ENCODE measurements at places on chromosomes 3 and 15. TPM values are rescaled to one million over a fixed set of nuclear protein-coding genes. Genes with fewer than 3 reads are reported as not detected.

SAMD7 gene
- total RNA-seq = not detected

ZNF445 gene
- 20.9 TPM for total RNA-seq

GRCh38 chr3:133954717-133955360, 59.2 kb upstream of the RAB6B start:
- H3K4me1 ChIP-seq = no peaks in the 10 kb centered on the region
- H3K36me3 ChIP-seq = no peaks in the 10 kb centered on the region
- no peak overlapping the region for H3K27ac ChIP-seq
- peaks cover 16% of the 10 kb centered on the region for H3K27me3 ChIP-seq
- no peak overlapping the region for H3K4me3 ChIP-seq

DNA sequence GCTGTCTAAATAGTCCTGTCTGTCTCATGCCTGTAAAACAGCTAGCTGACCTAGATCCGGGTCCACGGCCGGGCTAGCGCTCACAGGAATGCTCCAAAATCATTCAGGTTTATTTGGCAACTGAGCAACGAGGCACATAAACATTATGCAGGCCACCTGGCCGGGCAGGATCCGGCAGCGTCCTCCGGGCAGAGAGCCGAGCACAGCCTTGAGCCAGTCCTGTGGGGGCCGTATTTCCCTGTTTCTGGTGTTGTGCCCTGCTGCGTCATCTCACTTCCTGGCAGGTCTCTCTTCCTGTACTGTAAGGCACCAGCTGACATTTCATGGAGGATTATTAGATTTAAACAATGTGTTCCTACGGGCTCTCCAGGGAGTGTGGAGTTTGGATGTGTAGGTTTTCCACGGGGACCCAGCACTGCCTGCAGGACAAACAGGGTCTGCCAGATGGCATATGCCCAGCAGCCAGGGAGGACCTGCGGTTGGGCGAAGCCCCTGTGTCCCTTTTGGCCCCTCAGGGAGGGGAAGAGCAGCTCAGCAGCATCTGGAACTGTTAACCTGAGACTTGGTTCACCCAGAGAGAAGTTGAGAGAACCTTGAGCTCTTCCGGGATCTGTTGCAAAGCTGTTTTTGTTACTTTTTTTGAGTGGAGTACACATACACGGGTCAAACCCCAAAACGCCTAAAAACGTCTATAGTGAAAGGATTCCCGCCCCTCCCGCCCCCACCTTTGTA, 16.6 kb upstream of the LRRK1 start:
- peak overlapping the region; percentile 10 for H3K27ac ChIP-seq
- peak; percentile 66 for DNase-seq
- no peaks in the 10 kb centered on the region for H3K36me3 ChIP-seq
- H3K4me3 ChIP-seq = no peak overlapping the region
- H3K27me3 ChIP-seq = no peaks in the 10 kb centered on the region

ZBBX gene
- 1.3 TPM for total RNA-seq

CRYGS gene
- 2.1 TPM for total RNA-seq

TLR9 gene
- 0.25 TPM for total RNA-seq

DNA sequence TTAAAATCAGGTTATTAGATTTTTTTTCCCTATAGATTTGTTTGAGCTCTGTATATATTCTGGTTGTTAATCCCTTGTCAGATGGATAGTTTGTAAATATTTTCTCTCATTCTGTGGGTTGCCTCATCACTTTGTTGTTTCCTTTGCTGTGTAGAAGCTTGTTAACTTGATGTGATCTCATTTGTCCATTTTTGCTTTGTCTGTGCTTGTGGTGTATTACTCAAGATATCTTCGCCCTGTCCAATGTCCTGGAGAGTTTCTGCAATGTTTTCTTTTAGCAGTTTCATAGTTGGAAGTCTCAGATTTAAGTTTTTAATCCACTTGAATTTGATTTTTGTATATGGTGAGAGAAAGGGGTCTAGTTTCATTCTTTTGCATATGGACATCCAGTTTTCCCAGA, 699.1 kb downstream of the NAALADL2 start:
- no peaks in the 10 kb centered on the region for H3K4me1 ChIP-seq
- no peak for DNase-seq
- H3K36me3 ChIP-seq = no peaks in the 10 kb centered on the region
- H3K4me3 ChIP-seq = no peak overlapping the region

- H3K27ac ChIP-seq = no peak overlapping the region
- H3K4me1 ChIP-seq = no peaks in the 10 kb centered on the region
- no peak overlapping the region for H3K4me3 ChIP-seq
- H3K36me3 ChIP-seq = no peaks in the 10 kb centered on the region
- no peak for DNase-seq
- peaks cover 8% of the 10 kb centered on the region for H3K27me3 ChIP-seq
These were observed 36.7 kb upstream of the GOLGA8B start for GRCh38 chr15:34620142-34620541.

TNNC1 gene
- total RNA-seq = 12.4 TPM

CFAP20DC gene
- total RNA-seq = 0.57 TPM

DNA sequence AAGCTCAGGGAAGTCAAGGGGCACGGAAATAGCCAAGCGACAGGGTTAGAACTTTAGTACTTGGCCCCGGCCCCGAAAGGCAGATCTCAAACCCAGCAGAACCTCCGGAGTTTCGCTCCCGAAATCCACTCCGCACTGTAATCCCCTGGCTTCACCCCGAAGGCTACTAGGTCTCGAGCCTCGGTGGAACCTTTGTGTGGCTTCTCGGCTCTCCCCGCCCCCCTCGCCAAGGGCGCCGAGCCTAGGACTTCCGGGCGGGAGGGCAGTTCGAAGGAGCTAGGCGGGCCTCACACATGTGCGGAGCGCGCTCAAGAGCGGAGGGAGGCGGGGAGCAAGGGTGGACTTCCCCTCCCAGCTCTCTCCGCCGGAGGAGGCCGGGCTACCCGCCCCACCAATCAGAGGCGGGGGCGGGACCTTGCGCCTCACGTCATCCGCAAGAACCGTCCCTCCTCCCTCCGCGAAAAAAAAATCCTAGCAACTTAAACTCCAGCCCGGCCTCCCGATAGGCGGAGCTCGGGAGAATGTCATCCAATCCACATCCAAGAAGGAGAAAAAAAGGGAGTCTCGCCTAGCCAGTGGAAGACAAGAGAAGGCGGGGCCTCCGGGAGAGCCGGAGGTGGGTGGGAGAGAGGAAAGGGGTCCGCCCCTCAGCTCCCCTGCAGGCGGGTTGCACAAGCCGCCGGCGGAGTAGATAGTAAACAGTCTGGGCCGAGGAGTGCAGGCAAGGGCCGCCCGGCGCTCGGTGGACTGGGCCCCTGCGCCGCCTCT, 2.4 kb upstream of the SIN3A start:
- peaks cover 33% of the 10 kb centered on the region for H3K4me1 ChIP-seq
- peak overlapping the region; percentile 91 for H3K27ac ChIP-seq
- no peaks in the 10 kb centered on the region for H3K36me3 ChIP-seq
- DNase-seq = peak; percentile 99
- H3K4me3 ChIP-seq = peak overlapping the region; percentile 77

DNA sequence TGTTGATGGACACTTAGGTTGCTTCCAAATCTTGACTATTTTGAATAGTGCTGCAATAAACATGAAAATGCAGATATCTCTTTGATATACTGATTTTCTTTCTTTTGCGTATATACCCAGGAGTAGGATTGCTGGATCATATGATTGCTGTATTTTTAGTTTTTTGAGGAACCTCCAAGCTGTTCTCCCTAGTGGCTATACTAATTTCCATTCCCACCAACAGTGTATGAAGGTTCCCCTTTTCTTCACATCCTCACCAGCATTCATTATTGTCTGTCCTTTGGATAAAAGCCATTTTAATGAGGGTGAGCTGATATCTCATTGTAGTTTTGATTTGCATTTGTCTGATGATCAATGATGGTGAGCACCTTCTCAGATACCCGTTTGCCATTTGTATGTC, 12.5 kb downstream of the PATL2 start:
- no peaks in the 10 kb centered on the region for H3K36me3 ChIP-seq
- peaks cover 23% of the 10 kb centered on the region for H3K27me3 ChIP-seq
- DNase-seq = no peak
- H3K4me3 ChIP-seq = no peak overlapping the region
- H3K4me1 ChIP-seq = no peaks in the 10 kb centered on the region

DNA sequence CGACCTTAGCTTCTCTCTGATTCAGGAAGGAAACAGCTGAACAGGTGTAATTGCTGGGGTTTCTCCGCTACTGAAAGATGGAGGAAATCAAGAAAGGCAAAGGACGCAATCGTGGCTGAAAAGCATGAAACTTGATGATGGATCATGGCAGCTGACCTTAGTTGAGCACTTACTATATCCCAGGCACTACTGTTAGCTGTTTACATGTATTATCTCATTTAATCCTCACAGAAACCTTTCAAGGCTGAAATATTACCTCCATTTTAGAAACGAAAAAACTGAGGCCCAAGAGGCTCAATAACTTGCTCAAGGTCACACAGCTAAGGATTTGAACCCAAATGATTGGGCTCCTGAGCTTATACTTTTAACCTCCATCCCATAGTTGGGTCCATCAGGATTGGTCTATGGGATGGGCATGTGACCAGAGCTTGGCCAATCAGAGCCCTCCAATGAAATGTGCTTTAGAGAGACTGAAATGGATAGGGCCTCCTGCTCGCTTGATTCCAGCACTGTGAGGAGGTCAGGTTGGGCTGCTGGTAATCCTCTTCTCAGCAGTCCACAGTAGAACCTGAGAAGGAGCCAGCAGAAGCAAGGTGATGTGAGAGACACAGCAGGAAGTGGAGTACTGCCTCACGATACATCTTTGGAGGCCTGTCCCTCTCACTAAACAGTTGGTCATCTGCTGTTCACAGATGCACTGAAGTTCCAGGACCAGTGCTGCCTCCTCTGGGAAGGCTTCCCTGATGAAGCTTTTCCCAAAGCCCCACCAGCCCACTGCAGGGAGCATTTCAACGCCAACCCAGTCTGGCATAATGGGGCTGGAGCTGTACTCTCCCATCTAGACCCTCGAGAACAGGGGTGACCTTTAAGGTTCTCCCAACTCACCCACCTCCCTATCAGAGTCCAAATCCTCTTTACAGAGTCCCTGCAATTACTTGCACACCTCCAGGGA, 10.4 kb downstream of the CLN6 start:
- no peak overlapping the region for H3K27ac ChIP-seq
- no peaks in the 10 kb centered on the region for H3K27me3 ChIP-seq

GRCh38 chr15:97909291-97909891, 51.1 kb upstream of the ARRDC4 start:
- no peak overlapping the region for H3K4me3 ChIP-seq
- no peaks in the 10 kb centered on the region for H3K36me3 ChIP-seq
- no peak overlapping the region for H3K27ac ChIP-seq
- no peaks in the 10 kb centered on the region for H3K4me1 ChIP-seq

GRCh38 chr3:196150481-196150880, 60.7 kb downstream of the ZDHHC19 start:
- no peak overlapping the region for H3K27ac ChIP-seq
- no peak for DNase-seq
- H3K36me3 ChIP-seq = no peaks in the 10 kb centered on the region
- no peaks in the 10 kb centered on the region for H3K27me3 ChIP-seq
- H3K4me3 ChIP-seq = no peak overlapping the region

DNA sequence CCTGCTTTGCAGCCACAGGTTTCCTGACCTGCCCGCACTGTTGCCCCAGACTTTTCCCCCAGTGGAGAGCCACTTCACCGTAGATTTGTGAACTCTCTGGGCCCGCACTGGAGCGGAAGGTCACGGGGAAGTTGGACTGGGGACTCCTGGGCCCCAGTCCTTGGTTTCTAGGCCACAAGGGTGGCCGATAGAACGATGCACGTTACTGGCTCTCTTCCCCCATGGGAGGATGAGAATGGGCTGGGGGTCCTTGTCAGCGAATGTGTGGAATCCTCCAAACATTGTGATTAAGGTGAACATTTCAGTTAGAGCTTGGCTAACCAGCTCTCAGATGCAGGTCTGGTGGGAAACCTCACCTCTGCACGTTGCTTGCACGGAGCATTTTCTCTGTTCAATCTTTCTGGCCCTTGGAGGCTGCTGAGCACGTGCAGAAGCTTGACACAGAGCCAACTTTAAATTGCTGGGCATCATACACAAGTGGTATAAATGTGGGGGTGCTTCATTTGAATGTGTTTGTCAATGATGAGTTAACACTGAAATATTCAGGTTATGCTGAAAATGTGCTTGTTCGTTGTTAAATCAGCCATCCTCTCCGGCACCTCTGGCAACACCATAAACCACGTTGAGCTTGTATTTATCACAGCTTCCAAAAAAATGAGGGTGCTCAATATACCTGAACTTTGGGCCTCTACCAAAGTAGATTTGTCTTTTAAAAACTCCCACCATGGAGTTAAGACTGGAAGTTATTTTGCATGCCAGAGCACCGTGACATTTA, 976 bp downstream of the DIS3L start:
- no peaks in the 10 kb centered on the region for H3K36me3 ChIP-seq
- no peaks in the 10 kb centered on the region for H3K27me3 ChIP-seq
- H3K4me1 ChIP-seq = peaks cover 21% of the 10 kb centered on the region
- H3K4me3 ChIP-seq = peak overlapping the region; percentile 65

DNA sequence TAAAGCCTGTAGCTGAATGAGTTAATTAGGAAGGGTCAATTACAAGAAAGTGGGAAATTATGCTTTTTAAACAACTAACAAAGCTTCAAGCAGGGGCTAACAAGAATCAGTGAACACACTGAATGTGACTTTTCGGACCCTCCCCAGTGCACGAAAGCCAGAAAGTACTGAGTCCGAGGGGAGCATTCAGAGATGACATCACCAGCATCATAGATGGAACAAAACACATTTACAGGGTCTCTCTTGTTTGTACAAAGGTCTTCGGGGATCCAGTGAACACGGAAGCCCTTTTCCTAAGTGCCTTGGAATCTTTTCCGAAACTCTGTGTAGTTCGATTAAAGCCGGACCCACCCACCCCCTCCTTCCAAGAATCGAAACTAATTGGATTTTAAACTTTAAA, 829 bp downstream of the DCP1A start:
- H3K27ac ChIP-seq = peak overlapping the region; percentile 95
- peak; percentile 23 for DNase-seq
- no peaks in the 10 kb centered on the region for H3K4me1 ChIP-seq
- no peaks in the 10 kb centered on the region for H3K27me3 ChIP-seq
- H3K36me3 ChIP-seq = peaks cover 9% of the 10 kb centered on the region

DNA sequence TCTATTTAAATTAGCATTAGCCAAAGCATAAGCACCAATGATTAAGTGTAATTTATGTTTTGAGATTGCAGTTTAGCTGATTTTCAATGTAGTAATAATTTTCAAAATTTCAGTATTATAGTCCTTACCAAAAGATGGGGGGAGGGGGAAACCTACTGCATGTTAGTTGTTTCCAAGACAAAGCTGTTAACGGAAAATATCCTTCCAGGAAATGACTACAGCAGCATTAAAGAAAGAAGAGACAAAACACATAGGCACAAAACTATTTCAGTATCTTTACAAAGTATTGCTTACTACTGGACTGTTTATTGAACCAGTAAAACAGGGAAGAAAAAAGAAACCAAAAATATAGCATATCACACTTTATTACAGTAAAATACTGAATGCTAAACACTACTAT, 10.5 kb downstream of the BNIP2 start:
- no peaks in the 10 kb centered on the region for H3K4me1 ChIP-seq
- H3K36me3 ChIP-seq = peaks cover 45% of the 10 kb centered on the region
- H3K4me3 ChIP-seq = no peak overlapping the region

DNA sequence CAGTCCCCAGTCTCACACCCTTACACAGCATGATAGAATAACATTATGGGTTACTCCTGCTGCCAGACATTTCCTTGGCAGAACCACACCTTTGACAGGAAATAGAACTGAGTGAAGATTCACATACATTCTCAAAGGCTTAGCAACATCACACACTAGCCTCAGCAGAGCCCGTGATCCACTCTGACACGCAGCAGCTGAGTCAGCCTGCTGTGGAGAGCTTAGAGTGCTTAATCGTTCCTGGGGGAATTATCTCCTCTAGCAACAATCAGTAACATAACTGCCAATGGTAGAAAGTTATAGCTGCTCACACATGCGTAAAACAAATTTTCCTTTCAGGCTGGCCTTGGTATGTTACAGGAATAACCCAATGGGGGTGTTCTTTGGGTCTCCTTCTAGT, 382.1 kb downstream of the GAP43 start:
- H3K4me3 ChIP-seq = peak overlapping the region; percentile 6
- peaks cover 32% of the 10 kb centered on the region for H3K4me1 ChIP-seq
- peak overlapping the region; percentile 88 for H3K27ac ChIP-seq
- no peaks in the 10 kb centered on the region for H3K27me3 ChIP-seq
- H3K36me3 ChIP-seq = no peaks in the 10 kb centered on the region

ARGFX gene
- not detected for total RNA-seq

Measured in astrocyte (in vitro differentiated cells and primary cell).